ENCODE measurements at places on chromosomes 16 and 17.

DNA sequence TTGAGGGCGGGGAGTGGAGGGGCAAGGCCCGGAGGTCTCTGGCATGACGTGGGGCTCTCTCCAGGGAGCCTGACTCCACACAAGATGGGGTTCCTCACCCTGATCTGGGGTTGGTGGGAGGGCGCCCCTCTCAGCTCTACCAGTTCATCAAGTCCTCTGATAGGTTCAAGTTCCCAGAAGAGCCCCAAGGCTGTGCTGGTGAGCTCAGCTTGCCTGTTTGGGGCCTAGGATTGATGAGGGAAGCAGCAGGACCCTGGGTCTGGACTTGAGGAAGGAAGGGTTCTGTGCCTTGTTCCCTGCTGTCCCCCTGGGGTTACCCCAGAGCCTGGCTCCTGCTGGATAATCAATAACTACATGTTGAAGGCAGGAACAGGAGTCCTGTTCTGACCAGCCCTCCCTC, 3.5 kb downstream of the MGAT5B start:
- DNase-seq: no peak

- DNase-seq: no peak
Measured at GRCh38 chr16:27464626-27465482, 62.9 kb downstream of the IL21R start.

GRCh38 chr17:19264681-19265080, 27.5 kb downstream of the EPN2 start:
- DNase-seq: no peak

DNA sequence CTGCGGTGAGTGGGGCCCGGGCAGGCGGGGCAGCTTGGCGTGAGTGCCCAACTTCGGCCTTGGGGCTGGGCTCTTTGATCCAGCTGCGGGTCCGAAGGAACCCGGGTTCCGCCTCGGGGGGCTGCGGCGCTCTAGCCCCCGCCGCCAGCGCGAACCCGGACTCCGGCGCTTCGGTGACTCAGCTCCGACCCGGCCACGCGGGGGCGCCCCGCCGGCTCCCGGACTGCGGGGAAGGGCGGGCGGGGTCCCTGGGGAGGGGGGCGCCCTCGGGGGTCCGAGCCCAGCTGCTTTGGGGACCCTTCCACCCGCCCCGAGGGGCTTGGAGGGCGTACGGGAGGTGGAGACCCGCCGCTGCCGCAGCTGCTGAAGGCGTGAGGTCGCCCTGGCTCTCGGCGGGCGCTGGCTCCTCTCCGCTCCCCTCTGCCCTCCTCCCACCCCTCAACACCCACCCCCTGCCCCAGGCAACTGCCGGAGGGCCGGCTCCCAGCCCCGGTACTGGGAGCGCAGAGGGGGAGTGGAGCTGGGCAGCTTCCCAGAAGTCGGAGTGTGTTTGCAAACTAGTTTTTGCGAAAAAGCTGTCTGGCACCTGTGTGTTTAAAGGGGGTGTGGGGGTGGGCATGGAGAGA, 516 bp downstream of the CPNE2 start:
- DNase-seq: peak; percentile 30

DNA sequence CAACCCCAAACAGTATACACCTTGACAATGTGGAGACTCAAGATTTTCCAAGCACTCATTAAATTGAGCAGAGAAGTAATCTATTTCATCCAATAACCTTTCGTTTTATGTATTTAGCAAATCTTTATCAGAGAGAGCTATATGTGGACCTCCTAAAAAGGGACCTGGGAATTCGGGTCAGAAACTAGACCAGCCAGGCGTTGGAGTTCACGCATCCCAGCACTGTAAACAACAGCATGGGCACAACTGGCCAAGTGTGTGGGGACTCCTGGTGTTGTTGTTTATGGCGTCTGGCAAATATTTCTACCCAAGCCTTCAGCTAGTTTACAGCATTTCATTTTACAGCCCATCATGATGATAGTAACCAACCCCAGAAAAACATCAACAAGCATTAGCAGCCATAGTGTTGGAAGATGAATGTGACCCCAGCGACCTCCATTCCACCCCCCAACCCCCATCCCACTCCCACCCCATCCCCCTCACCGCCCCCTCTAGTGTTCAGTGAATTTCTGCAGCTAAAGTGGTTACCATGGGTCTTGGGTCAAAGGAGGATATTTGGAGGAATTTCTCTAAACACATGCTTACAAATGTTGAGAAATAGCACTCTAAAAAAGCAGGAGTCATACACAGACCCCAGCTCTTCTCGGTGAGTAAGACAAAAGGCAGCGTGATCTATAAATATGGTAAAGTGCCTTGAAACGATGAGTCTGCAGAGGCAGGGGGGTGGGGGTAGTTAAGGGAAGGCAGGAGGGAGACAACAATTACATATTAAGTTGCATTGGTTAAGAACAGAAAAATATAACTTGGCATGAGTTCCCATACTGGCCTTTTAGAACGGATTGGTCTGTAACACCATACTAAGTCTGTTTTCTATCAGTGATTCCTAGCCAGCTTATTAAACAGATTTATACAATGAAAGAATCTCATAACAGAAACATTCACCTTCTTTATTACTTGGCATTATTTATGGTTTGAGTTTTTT, 91.4 kb upstream of the TBX2 start:
- no peak for DNase-seq

- no peak for DNase-seq
Measured at GRCh38 chr17:82568997-82569393, 49.5 kb downstream of the FOXK2 start.

GRCh38 chr17:36851250-36851649, 86.0 kb upstream of the LHX1 start:
- no peak for DNase-seq

Measured in stimulated activated CD4-positive, alpha-beta T cell treated with anti-CD3 and anti-CD28 coated beads, Interleukin-1b, Interleukin-23, amount 100 ng/mL, for 24 hours (primary cell).